ENCODE measurements at places on chromosomes 11 and 22.

DNA sequence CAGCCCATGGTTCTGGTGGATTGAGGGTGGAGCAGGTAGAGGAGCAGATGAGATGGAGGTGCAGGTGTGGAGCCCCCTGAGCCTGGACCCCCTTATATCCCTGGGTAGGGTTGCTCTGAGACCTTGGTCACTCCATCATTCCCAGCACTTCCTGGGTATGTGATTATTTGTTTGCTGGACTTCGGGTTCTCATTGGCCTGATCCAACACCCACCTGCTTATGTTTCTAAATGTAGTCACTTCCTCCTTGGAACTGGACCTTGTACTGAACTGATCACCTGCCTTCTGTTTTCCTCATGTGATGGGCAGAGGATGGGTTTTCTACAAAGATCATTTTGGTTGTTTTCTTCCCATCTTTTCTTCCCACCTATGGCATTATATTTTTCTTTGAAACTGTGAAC, at the start of gene KRTAP5-4:
KRTAP5-4 (minus strand) TSS at position 53 of the 400 bp plus-strand sequence; CDS start at position 8, 45 bp downstream.
- no peak for DNase-seq

GRCh38 chr22:46201059-46201757, 48.9 kb downstream of the CDPF1 start:
- no peak for DNase-seq

DNA sequence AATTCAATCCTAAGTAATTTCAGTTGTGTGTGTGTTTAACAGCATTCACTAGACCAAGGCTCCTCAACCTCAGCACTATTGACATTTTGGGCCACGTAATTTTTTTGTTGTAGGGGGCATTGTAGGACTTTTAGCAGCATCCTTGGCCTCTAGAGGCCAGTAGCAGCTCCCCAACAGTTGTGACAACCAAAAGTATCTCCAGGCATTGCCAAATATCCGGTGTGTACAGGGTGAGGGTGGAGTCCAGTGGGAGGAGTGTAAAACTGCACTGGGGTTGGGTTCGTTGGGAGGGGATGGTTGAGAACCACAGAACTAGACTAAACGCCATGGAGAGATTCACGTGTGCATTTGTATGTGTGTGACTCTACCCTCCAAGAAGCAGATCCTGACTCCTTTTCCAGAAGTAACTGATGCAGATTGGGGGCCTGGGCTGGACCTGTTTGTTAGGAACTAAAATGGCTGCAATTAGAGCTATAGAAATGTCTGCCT, 5.9 kb upstream of the PHF21A start:
- DNase-seq, result peak; percentile 68

GRCh38 chr11:64207256-64208085, 950 bp downstream of the FERMT3 start:
- DNase-seq, result peak; percentile 81

DNA sequence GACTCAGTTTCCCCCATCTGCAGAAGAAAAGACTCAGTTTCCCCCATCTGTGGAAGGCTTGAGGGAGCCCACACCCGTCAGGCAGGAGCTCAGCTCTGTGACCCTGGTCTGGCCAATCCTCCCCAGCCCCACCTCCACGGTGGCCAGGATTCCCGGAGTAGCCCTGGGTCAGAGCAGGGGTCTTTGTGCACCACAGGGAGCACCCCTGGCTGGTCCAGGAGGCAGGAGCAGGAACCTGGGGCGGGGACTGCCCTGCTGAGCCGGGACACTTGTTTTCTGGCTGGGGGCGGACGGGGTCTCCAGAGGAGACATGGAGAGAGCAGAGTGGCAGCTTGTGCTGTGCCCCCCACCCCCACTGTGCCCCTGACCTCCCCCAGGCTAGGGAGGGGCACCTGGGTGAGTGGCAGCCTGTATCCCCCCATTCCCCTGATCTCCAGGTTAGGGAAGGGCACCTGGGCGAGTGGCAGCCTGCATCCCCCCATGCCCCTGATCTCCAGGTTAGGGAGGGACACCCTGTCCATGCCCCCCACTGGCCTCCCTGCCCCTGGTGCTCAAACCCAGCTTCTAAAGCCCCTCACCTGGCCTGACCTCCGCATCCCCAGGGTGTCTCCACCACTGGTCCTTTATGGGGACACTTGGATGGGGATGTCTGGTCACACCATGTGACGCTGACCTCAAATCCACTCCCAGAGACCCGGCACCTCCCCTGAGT, 18.8 kb downstream of the IL17REL start:
- DNase-seq, result no peak

GRCh38 chr11:45091563-45092403, 54.7 kb upstream of the PRDM11 start:
- DNase-seq, result peak; percentile 57

GRCh38 chr11:100727410-100727809, 40.3 kb downstream of the ARHGAP42 start:
- peak; percentile 28 for DNase-seq

DNA sequence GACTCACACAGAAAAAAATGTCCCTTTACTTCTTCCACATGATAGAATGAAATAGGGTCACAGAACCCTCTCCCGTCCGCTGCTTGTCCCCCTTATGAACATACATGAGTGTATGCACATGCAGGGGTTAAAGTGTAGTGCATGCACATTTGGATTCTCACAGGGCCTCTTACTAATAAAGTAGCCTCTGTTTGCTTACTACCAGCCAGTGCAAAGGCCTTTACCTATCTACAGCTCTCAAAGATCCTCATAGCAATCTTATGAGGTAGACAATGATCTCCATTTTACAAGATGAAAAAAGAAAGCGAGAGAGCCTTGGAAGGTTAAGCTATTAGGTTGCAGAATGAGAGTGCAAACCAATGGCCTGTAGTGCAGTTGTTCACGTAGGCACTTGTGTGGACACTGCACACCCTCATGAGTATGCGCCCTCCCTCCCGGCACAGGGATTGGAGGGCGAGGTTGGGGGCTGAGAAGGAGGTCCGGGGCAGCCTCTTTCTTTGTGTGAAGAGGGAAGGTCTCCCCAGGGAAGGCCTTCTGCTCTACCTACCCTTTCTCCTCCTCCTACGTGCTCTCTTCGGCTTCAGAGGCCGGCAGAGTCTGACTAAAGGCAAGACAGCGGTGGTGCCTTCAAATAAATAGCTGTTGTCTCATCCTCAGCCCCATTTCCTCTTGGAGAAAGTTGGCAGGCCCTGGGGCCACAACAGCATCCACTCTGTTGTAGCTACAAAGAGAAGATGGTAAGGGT, 91.3 kb downstream of the CEP164 start:
- DNase-seq, result no peak

DNA sequence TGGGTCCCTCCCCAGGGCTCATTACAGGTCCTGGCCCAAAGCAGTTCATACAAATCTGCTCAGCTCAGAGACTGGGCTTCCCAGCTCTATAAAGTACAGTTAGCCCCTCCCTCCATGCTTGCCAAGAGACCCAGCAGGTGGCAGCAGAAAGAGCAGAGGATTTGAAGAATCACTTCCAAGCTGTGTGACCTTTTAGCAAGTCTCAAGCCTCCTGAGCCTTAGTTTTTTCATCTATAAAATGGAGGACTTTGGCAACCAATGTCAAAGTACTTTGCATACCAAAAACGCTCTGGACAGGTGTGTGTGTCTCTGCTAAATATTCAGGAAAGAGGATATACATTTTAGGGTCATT, 26.6 kb downstream of the RELT start:
- DNase-seq, result no peak

DNA sequence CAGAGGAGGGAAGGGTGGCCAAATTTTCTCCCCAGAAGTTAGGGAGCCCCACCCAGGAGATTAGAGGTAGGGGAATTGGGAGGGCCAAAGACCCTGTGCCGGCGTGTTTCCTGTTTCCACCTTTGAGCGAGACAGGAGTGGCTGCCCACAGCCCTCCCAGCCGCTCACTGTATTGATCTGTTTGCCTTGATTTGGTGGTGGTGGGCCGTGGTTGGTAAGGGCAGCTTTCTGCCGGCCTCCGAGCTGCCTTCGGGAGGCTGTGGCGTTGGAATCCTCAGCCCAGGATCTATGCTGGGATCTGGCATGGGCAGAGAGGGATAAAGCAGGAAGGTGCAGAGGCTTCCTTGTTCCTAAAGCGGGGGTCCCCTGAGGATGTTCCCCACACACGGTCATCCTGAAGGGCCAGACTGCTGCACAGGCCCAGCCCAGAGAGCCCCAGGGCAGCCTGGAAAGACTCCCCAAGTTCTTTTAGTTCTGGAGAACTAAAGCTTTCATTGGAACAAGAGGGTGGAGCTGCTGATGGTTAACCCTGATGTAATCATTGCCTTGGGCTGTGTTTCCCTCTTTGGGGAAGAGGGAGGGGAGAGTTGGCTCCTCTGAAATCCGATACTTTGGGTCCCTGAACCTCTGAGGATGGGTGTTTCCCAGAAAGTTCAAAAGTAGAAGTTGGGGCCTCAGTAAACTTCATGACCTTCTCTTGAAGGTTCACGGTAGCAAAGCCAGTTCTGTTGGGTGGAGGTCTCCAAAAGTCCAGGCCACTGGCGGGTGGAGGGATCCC, 7.2 kb downstream of the FAM83F start:
- no peak for DNase-seq

GRCh38 chr11:10758957-10759356, 7.9 kb downstream of the CTR9 start:
- DNase-seq, result no peak

GRCh38 chr11:12755510-12756453, 81.6 kb downstream of the TEAD1 start:
- peak; percentile 48 for DNase-seq

DNA sequence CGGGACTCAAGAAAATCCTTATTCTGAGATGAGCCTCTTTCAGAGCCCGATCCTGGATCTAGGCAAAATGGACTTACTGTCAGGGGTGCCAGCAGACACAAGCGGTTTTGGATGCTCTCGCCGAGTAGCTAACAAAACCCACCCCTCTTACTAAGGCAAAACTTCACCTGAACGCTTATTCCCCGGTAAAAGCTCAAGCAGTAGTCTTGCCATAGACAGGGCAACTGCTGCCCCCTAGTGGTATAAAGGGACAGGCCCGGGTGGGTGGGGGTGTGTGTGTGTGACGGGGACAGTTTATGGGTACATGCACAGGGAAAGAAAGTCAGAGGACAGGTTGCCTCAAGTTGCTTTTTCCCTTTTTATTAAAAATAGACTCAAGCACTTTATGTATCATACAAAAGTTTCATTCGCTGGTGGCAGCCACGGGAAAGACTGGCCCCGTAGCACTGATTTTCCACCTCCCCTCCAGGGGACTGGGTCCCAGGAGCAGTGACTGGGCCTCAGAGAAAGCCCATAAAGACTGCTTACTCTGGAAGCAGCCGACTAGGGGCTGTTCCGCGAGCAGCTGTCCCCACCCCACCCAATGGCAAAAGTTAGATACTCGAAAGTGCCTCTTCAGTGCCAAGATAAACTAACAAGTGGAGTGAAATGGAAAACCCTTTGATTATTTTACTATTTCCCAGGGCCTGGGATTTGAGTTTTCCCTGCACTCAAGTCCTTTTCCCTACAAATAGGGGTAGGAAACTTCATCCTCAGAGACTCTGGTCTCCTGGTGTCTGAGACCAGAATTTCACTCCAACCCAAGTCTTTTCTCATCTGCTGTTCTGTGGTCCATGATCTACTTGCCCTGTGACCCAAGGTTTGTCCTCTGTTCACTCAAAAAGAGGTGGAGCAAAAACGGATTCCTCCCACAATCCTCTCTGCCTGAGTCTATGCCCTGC, 4.7 kb downstream of the YPEL4 start:
- peak; percentile 74 for DNase-seq

- DNase-seq, result no peak
These were observed 7.8 kb upstream of the TMPRSS13 start for GRCh38 chr11:117936973-117937372.

DNA sequence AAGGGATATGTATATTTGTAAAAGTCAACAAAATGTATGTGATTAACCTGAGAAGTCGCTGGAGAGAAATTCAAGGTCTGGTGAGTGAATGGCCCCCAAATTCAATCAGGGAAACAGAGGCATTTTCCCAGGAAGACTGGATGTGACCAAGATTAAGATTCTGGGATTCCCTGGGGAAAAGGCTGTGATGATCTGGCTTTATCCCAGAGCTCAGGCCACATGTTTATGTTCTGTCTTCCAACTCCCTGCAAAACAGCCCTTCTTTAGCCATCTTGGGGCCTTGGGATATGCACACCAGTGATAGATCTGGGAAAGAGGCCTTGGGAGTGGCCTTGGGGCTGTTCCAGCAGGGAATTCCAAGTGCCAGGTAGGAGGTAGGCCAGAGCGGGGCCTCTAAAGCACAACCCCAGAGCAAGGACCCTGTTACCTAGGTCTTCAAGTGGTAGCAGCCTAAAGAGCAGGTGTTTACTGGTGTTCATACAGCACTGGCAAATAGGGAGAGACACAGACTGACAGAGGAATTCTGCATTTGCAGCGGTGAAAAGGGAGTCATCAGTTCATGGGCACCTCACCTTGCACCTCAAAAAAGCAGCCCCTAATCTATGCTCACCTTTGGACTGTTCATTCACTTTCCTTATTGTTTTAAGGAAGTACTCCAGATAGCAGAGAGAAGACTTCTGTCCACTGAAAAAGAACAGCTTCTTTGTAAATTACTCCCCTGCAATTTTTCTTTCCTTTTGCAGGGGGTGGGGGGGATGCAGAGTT, 312.4 kb downstream of the BUD13 start:
- DNase-seq, result no peak

GRCh38 chr22:29799217-29799680, 32.1 kb downstream of the UQCR10 start:
- peak; percentile 98 for DNase-seq

DNA sequence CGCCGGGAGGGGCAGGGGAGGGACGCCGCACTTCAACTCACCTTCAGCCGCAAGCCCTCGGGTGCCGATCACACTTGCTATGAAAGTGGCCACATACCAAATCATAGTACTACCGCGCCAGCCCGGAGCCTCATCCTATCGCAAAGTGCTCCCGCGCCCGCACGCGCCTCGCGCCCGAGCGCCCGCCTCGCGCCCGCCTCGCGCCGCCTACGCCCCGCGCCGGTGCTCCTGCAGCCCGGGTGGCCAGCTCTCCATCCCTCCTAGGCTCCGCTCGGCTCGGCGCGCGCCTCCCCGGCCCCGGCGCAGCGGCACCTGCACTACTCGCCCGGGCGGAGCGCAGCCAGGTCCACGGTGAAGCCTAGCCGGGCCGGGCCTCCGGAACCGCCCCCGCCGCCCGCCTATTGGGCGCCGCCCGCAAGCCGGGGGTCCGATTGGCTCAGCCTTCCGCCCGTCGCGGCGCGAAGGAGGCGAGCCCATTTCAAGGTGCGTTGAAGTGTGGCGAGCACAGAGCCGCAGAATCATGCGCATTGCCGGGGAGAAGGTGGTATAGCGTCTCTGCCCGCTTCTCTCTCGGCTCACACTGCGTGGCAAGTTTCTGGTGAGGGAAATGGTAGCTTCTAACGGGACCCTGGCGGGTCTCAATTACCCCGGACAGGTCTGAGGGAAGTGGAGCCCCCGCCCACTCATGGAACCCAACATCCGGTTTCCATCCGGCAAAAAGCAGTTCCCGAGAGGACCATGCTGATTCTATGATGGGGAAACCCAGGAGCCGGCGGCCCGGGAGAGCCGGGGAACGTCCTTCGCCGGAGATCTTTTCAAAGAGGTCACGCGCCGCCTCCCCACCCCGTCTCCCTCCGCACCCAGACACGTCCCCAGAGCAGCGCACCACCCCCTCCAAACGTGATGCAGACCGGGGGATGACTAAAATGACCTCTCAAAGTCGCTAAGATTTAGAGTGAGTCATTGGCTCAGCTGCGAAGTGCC, at the start of gene IGSF9B:
IGSF9B (minus strand) TSS at position 319 of the 984 bp plus-strand sequence; CDS start at position 105, 214 bp downstream.
- DNase-seq, result peak; percentile 17
